ENCODE measurements at places on chromosomes 13 and 19.

DNA sequence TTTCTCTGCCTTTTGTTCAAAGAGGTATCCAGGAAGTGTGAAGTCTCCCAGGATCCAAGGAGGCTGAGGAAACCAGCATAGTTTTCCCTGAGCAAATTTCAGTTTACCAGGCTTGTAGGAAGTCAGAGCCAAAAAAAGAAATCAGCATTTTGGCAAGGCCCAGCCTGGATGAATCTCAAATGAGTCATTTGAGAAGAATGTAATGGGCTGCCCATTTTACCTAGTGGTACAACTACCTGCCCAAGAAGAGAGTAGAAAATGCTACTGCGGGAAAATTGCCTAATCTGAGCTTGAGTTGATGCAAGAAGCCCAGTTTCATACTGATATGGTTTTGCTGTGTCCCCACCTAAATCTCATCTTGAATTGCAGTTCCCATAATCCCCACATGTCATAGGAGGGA lies 284.1 kb upstream of the ZNF507 start:
- DNase-seq, result no peak

- no peak for DNase-seq
Observed at GRCh38 chr19:3798137-3798536, 12.0 kb upstream of the MATK start.

DNA sequence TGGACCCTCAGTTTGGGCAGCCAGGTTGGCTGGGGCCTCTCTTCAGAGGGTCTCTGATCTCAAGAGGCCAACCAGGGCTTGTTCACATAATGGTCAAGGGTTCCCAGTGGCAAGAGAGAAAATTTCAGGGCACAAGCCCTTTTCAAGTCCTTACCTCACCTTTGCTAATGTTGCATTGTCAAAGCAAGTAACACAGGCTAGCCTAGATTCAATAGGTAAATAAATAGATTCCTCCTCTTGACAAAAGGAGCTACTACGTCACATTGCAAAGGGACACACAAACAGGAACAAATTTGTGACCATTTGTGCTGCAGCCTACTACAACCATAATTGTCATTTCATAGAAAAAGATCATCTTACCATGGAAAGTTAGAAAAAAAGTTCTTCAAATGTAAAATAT lies 33.9 kb upstream of the FRY start:
- no peak for DNase-seq

GRCh38 chr19:3932931-3933810 lies at the start of gene NMRK2:
Gene NMRK2 (plus strand): TSS chr19:3933069. CDS start chr19:3933672, 603 bp downstream.
- DNase-seq, result no peak

- DNase-seq, result no peak
Observed at GRCh38 chr19:45667620-45668341, at the start of gene GIPR. Gene GIPR (plus strand): TSS chr19:45668221. CDS start chr19:45669521, 1,300 bp downstream.

GRCh38 chr19:13087295-13087694 lies 15.4 kb downstream of the LYL1 start:
- DNase-seq, result no peak

DNA sequence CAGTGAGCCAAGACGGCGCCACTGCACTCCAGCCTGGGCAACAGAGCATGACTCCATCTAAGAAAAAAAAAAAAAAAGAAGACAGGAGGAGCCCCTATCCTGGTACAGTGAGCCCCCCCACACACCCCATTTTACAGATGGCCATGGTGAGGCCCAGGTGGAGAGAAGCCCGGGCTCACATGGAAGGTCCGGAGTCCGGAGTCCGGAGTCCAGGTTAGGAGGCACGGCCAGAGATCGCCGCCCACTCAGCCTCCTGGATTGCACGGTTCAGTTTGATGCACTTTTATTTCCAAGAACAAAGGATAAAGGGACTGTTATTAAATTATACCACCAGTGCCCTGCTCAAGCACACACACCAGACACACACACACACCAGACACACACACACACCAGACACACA lies 11.3 kb upstream of the BTBD2 start:
- DNase-seq, result no peak

DNA sequence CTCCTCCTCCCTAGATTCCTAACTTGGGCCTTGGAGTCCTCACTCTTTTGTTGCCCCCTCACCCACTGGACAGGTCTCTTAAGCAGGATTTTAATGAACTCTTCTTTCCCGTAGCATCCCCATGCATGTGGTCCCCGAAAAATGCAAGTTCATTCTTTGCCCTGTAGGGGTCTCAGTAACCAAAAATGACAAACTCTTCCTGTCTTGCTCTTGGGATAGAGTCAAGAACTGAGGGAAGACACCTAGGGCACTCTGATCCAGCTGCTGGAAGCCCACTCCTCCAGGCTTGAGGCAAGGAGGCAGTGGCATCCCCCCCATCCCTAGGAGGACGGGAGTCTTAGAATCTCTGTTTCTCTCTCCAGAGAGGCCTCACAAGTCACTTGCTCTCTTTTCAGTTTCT lies 987.0 kb downstream of the DIAPH3 start:
- DNase-seq, result no peak

DNA sequence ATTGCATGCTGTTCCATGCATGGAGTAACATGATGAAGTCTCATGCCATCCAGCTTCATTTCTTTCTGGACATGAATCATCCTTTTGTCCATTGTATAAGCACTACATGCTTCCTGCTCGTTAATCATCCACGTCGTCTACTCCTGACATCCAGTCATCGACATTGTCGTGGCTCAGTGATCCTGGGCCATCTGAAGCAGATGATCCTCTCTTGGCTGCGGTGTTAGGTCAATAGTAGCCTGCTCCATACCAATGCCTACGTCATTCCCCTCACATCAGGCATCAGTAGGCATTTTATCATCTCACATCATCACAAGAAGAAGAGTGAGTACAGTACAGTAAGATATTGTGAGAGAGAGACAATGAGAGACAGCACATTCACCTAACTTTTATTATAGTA lies 7.9 kb upstream of the MYO16 start:
- no peak for DNase-seq

GRCh38 chr13:23868521-23868920 lies 20.7 kb downstream of the MIPEP start:
- DNase-seq, result no peak

DNA sequence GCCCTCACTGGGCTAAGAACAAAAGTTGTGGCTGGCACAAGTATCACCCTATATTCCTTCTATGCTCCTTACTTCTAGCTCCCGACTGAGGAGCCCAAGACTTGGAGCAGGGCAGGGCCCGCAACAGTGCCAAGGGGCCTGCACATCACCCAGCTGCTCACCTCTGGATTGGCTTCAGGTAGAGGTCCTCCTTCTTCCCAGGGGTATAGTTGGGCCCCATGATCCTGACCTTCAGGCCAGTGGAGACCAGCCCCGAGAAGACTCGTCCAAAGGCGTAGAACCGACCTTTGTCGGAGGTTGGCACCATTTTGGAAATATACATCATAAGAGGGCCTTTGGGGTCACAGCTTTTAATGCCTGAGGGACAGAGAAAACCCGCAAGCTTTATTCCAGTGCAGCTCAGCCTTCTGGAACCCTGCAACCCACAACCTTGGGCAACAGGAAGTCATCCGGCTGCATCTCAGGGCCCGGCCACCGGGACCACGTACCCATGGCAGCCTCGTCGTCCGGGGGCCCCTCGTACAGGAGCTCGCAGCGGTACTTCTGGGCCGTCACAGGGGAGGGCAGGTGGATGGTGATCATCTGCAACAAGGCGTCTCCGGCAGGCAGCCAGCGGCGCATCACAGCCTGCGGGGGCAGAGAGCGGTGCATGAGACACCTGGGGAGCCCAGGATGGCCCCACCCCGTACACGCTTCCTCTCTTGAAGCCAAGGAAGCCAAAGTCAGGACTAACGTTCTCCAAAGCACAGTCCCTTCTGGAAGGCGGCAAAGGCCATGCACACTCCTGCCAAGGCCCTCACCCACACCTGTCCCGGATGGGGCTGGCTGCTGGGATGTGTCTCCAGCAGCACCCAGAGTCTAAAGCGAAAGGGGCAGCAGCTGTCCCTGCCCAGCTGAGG lies 4.7 kb downstream of the EEF2 start:
- DNase-seq, result no peak

GRCh38 chr19:313988-314815 lies 23.0 kb upstream of the PLPP2 start:
- DNase-seq, result no peak

- DNase-seq, result peak; percentile 92
Observed at GRCh38 chr19:13833330-13834243, 38.3 kb downstream of the ZSWIM4 start.

DNA sequence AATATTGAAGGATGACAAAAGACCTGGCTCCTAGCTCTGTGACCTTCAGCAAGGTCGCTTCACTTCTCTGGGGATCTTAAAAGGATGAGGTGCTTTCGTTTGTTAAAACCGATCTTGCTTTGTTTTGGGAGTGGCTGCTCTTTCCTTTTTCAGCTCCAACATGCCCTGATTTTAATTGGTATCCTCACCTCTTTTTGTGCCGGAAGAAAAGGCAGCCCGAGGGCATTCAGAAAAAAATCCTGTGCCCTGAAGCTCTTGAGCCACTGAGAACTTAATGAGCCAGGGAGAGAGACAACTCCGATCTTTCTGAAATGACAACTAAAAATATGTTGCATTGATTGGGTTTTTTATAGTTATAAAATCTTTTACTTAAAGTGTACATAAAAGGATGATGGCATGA lies 19.4 kb downstream of the CLDN10 start:
- no peak for DNase-seq

DNA sequence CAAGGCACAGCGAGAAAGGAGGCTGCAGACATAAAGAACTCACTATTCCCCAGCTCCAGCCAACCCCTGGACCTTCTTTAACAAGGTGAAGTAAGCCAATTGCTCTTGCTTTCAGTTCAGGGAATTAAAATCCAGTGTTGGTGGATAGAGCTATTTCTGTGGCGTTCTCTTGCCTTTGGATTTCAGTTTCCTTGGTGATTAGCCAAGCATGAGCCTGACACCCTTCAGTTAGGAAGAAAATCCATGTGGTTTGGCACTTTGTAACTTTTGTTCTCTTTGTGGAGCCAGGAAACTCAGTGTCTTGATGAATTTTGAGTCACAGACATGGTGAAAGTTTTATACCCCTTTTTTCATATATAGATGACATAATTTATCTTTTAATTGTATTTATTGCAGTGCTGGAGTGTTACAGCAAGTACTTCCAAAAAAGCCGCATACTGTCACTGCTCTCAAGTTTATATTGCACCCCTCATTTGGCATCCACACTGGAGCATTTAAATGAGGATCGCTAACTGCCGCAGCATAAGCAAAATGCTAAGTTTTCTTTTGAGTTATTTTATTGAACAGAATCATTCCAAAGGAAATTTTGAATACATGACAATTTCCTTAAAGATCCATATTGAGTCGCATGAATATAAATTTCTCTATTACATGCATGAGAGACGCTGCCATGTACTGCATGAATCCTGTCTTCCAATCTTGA lies 406.8 kb downstream of the MYO16 start:
- DNase-seq, result peak; percentile 57

DNA sequence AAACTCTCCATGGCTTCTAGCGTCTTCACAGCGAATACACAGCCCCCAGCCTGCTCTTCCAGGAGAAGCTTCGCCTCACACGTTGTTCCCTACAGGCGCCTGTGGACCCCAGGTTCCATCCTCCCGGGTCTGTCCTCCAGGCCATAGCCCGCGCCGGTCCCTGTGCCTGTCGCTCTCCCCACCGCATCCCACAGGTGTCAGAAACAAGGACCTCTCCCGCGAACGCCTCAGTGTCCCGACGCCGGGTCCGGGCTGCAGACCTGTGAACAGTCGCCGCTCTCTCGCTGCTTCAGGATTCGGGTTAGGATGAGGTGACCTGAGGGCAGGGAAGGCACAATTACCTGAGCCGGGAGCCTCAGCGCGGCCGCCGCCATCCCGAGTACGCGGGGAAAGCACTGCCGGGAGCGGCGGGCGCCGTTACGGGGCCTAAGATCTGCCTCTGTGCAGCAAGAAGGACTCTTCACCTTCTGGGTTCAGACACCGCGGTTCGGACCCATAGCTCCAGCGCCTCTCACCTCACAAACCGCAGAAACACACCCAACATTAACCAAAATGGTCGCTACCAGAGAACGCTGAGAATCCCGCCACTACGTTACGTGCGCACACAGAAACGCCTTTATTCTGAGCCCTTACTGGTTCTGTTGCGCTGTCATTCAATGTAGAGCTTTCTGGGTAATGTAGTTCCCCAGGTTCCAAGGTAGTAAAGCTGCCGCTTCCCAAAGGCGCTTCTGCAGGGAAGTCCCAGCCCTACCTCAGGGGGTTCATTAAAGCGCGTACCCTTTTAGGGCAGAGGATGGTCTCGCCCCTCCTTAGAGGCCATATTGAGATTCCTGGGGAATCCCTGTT lies at the start of gene ZNF418:
ZNF418 (minus strand) TSS at position 583 of the 846 bp plus-strand sequence. CDS start 1,580 bp downstream, outside the sequence.
- DNase-seq, result peak; percentile 93

GRCh38 chr13:44436589-44437337 lies 63.1 kb downstream of the SERP2 start:
- peak; percentile 99 for DNase-seq

DNA sequence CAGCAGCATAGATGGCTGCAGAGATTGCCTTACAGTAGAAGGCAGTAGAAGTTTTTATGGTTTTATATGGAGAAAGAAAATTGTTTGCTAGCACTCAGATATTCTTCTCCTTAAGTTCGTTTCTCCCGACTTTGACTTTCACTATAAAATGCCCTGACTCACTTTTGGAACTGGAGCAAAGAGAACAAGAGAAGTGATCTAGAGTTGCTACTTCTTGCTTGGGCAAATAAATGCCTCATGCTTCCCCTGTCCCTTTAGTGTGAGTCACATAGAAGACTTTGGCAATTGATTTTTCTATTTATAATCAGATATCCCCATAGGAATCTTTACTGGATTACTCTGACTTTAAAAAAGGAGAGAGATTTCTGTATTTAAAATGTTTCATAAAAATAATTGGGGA lies 46.9 kb downstream of the ITGBL1 start:
- DNase-seq, result no peak

- DNase-seq, result no peak
Observed at GRCh38 chr13:64471916-64472315, 2758.2 kb downstream of the PCDH9 start.

GRCh38 chr13:74761801-74762757 lies 627.9 kb upstream of the KLF12 start:
- DNase-seq, result no peak

- DNase-seq, result no peak
Observed at GRCh38 chr19:46715620-46715974, 1.3 kb downstream of the PRKD2 start.

DNA sequence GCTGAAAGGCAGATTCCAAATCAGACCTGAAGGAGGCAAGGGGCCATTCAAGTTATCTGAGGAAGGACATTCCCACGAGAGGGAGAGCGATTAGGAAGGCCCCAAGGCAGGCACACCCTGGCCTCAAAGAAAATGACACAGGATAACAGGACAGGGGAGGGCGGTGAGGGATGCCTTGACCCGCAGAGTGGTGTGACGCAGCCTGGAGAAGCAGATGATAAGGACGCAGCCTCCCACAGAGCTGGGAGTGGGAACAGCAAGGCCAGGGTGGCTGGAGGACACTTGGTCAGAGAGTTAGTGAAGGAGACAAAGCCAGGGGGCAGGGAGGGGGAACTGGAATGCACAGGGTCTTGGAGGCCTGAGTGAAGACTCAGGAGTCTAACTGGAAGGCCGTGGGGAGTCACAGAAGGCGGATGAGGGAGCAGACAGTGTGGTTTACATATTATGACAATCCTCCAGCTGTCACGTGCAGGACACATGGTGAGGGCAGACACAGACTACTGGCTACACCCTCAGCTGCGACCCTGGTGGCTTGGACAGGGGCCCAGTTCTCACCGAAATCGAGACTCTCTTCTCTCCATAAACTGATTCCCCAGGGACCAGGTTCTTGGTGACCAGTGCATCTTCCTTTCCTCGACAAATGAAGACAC lies 5.8 kb upstream of the DYRK1B start:
- no peak for DNase-seq

- DNase-seq, result no peak
Observed at GRCh38 chr19:389255-389934, 19.6 kb downstream of the C2CD4C start.

All from Ammon's horn (tissue), 1 donor.